ENCODE measurements at places on chromosomes 3 and 15.
A peak's percentile ranks its signal among the peaks of the same experiment; 100 is the strongest.

DNA sequence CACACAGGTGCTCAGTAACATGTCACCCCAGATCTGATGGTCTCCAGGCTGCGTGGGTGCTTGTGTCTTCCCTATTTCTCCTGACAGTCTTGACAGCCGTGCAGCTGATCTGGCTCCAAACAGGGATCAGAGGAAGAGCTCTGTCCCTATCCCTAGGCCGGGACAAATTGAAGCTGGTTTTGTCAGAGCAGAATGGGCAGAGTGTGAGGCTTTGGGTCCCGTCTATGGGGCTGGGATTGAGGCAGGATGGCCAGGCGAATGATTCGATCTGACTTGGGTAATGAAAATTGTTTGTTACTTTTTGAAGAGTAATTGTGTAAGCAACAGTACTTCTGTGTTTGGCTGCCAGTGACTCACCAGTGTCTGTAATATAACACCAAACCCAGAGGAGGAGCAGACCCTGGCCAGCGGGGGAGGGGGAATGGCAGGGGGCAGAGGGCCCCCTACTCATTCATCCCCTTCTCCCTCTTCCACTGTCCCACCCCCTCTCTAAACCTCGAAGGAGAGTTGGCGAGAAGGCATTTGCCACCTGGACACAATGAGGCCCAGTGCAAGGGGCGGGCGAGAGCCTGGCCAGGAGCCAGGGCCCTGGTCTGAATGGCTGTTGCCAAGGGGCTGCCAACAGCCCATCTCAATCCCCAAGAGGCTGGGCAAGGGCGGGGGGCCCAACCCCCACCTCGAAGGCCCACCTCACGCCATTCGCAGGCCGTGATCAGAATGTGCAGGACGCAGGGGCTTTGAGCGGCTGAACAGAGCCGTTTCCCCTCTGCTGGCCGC is 4.9 kb upstream of the MAGEF1 start:
- peak; percentile 38 for DNase-seq

- DNase-seq = peak; percentile 73
Observed at GRCh38 chr15:40382580-40383456, at the start of gene KNSTRN. KNSTRN (plus strand) TSS chr15:40382721; CDS start chr15:40382836, 115 bp downstream.

DNA sequence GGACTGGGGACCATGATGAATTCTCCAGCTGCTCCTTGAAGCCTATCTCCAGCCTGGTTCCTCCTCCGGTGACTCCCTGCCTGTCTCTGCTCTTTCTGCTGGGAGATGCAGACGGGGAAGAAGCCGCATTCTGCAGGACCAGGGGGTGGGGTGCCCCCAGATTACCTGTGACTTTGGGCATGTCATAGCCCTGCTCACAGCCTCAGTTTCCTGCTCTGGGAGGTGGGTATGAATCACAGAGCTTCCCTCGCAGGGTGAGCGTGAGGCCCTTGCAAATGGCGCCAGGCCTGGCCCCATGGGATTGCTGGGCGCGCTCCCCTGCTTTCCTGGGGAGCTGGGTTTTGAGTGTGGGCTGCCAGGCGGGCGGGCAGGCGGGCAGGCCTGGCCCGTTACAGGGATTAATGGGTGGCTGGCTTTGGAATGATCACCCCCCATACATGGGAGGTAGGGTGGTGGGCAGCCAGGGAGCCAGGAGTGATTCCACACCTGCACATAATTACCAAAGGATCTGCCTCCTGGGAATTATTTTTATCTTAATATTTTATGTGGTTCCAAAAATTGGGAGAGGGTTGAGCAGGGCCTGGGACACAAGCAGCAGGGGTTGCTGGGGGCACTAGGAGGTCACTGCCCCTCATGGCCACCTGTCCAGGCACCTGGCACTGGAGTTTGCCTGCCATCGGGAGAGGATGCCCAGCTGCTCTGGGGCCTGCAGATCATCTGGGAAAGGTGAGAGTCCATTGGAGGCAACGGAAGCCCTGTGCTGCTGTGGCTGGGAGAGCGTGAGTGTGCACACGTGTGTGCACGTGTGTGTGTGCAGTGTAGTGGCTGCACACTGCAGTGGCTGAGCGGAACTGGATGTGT is 106.8 kb downstream of the WNT7A start:
- no peak for DNase-seq

- DNase-seq = no peak
Observed at GRCh38 chr3:34780973-34781372, 858.4 kb upstream of the ARPP21 start.

DNA sequence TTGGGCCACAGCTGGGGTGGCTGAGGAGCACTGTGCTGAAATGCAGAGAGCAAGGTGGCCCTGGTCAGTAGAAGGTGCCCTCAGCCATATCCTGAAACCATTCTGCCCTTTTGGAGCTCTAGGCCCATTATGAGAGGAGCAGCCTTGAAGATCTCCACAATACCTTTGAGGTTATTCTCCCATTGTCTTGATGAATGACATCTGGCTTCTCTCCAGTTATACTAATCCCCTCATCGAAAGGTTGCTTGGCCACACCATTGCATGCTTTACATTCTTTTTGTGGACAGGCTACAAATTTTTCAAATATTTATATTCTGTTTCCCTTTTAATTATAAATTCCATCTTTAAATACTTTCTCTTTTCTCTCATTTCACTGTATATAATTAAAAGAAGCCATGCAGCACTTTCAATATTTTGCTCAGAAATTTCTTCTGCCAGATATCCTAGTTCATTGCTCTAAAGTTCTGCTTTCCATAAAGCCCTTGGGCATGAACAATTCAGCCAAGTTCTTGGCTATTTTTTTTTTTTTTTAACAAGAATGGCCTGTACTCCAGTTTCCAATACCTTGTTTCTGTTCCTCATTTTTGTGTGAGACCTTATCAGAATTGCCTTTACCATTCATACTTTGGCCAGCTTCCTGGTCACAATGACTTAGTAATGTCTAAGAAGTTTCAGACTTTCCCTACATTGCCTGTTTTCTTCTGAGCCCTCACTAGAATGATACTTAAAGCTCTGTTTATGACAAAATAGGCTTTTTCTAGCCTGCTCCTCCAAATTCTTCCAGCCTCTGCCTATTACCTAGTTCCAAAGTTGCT is 138.9 kb upstream of the SGO1 start:
- DNase-seq = no peak

- DNase-seq = no peak
Observed at GRCh38 chr3:165507060-165507459, 310.9 kb upstream of the SLITRK3 start.

- no peak for DNase-seq
Observed at GRCh38 chr3:55724821-55725220, 237.7 kb upstream of the WNT5A start.

GRCh38 chr15:88653200-88654064 is 14.6 kb downstream of the ISG20 start:
- DNase-seq = no peak

DNA sequence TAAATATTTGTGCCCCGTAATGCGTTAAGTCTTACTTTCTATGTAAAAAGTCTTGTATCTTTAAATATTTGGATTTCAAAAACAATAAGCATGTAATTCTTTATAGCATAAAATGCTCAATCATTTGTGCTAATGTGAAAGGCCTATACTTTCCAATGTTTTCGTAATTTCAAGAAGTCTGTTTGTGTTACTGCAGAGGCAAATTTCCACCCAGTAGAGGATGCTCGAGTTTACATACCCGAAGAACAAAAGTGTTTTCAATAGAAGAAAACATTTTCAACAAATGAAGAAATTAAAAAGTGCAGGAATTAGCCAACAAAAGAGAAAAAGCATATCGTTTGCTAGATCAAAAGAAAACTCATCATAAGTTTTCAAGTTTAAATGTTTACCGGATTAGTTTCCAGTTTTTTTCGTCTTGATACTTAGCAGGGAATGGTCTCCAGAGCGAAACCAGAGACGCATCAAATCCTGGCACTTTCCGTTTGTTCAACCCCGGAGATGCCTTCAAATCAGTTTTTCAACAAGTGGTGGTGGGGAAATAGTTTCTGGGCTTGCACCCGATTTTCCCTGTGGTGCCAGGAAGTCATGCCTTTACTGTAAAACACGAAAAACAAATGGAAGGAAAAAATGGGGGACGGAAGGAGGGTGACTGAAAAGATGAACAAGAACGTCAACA is 1.0 kb downstream of the CGGBP1 start:
- DNase-seq = no peak

DNA sequence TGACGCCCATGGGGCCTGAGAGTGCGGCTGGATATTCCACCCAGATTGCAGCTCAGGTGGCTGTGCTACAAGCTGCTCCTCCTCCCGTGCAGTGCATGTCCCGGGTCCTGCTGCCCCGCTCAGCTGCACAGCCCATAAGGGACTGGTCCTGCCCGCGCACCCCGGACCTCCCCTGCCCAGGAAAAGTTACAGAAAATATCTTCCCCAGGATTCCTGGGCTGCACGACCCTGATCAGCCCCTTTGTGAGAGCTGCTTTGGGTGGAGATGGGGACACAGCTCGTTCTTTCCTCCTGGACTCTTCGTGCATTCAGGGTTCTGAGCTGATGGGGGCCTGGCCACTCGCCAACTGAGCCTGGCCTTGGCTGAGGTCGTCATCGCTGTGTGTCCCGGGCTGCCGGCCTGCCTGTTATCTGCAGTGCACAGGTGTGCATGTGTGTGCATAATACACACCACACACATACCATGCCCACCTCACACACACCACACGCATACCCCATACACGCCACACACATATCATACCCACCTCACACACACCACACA is 28.8 kb downstream of the APBA2 start:
- DNase-seq = no peak

- DNase-seq = no peak
Observed at GRCh38 chr15:29063646-29064045, 177.9 kb downstream of the APBA2 start.

- DNase-seq = peak; percentile 98
Observed at GRCh38 chr3:188788621-188789081, 383.1 kb upstream of the TPRG1 start.

DNA sequence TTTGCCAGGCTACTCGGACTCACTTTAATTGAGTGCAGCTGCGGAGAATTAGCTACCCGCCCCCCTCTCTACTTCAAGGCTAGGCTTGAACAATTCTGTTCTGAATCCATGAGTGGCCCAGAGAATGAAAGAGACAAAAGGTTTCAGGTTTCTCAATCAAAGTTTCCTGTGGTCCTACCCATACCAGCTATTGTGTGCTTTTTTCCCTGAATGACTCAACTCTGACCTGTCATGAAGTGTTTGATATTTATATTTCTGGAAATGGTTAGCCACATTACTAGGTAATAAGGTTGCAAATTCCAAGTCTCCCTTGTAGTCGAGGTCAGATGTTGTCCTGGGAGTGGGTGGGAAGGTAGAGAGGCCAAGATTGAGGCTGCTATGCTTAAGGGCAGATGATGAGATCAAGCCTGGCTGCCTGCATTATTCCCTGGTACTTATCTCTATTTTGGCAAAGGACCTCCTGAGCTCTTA is 392.7 kb upstream of the TBL1XR1 start:
- DNase-seq = peak; percentile 97

DNA sequence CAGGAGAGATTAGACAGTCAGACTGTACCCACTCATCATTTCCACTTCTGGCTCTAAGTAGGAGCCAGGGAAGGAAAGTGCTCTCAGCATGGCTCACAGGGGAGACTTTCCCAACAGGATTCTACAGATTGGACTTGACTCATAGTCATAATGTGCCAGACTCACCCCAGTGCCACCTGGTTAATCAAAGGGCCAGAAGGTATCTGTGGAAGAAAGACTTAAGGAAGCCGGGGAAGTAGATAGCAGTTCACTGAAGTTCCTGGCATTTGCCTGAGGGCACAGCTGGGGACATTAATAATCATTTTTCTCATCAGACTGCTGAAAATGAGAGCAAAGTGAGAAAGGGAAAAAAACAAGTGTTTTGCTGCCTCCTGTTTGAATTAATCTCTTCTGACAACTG is 717.5 kb downstream of the TUSC7 start:
- DNase-seq = no peak

- DNase-seq = no peak
Observed at GRCh38 chr15:67957435-67958132, 96.5 kb upstream of the PIAS1 start.

DNA sequence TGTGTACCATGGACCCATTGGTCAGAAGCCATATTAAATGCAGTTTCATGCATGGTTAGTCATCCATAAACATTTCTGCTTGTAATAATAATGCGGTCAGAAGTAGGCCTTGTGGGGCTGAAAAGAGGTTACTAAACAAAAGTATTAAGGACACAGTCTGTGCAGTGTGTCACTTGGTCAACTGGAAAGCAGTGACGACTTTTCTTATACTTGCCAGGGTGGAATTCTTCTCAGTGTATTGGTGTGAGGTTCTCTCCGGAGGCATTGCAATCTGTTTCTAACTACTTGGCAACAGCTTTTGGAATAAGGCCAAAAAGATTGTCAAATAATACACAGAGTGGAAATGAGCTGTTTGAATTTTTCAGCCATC is 46.8 kb downstream of the CHL1 start:
- peak; percentile 21 for DNase-seq

- DNase-seq = peak; percentile 3
Observed at GRCh38 chr3:195803289-195803908, 8.3 kb downstream of the MUC4 start.

DNA sequence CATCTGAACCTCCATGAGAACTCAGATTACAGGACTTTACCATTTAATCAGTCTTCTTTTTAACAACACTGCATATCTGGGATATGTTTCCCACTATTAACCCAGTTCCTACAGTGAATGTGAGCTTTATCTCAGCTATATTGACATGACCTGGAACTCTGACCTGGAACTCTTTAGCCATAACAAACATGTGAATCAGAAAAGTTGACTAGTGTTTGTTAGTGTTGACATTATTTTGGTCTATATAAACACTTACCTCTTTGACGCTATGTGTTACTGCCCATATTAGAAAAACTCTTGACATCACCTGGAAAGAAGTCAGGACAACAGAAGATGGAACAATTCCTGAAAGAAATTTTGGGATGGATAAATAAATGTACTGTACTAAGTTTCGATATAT is 56.7 kb downstream of the HACD2 start:
- no peak for DNase-seq

DNA sequence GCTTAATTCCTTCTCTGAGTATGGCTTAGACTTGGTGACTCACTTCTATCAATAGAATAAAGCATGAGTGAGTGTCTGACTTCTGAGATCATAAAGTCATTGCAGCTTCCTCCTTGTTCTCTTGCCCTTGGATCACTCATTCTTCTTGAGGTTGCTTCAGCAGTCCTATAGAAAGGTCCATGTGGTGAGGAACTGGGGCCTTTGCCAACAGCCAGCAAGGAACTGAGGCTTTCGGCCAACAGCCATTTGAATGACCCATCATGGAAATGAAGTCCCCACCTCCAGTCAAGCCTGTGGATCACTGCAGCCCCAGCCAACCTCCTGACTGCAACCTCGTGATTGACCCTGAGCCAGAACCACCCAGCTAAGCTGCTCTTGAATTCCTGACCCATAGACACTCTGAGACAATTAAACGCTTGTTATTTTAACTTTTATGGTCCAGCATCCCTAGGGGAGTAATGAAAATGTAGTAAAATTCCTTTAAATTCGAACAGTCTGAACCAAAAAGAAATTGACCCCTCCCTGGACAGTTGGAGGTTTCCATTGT is 84.5 kb downstream of the WDR76 start:
- DNase-seq = peak; percentile 99
